ENCODE measurements at places on chromosomes 1 and 21.

GRCh38 chr1:59418363-59419144, 121.7 kb downstream of the FGGY start:
- DNase-seq, result no peak

GRCh38 chr21:27173053-27173452, 206.2 kb upstream of the ADAMTS5 start:
- DNase-seq, result no peak

GRCh38 chr1:10178597-10179405, 31.6 kb upstream of the KIF1B start:
- DNase-seq, result no peak

- no peak for DNase-seq
Observed at GRCh38 chr21:28885853-28886177, 106.9 kb downstream of the LTN1 start.

GRCh38 chr1:37893673-37894072, 34.3 kb upstream of the MTF1 start:
- DNase-seq, result no peak

DNA sequence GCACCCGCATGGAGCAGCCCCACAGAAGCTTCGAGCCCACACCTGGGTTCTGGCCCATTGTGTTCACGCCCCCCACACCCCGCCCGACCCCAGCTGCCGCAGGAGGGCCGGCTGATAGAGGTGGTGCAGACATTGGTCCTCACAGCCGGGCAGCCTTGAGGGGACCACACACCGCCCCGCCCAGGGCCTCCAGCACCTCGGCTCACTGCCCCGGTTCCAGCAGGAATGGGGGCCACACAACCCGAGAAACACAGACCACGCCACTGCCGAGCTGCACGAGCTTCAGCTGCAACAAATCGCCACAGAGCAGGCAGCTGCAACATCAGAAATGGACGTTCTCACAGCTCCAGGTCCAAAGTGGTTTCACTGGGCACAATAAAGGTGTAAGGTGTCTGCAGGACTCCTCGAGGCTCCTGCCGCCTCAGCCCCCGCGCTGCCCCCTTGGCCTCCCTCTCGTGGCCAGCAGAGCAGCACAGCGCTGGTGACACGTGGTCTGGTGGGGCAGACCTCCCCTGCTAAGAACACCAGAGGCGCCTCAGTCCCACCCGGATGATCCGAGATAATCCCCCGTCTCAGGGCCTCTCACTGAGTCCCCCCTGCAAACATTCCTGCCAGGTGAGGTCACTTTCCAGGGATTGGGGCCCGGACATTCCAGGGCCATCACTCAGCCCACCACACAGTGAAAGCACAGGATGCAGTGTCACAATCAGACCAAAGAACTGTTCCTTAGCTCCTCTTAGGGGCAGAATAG, 62.3 kb upstream of the ADARB1 start:
- DNase-seq, result peak; percentile 8

DNA sequence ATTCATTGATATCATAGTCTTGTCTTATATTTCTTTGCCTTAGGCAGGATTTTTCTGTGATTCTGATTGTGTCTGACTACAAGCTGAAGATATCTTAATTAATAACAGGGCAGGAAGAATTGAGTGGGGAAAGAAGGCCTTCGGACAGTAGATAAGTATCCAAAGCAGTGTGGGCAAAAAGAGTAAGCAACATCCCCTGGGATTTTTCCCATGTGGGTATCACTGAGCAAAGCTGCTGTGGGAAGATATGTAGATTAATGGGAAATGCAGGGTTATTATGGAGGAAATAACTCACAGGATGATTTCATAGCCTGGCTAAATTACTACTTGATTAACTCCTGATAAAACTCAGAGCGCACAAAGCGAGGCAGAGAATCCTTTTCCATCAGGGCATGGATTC, 55.7 kb downstream of the RGS5 start:
- no peak for DNase-seq

GRCh38 chr1:93699049-93699384, 17.4 kb upstream of the BCAR3 start:
- DNase-seq, result no peak

GRCh38 chr1:99137554-99138206, 126.6 kb upstream of the PLPPR4 start:
- DNase-seq, result no peak

DNA sequence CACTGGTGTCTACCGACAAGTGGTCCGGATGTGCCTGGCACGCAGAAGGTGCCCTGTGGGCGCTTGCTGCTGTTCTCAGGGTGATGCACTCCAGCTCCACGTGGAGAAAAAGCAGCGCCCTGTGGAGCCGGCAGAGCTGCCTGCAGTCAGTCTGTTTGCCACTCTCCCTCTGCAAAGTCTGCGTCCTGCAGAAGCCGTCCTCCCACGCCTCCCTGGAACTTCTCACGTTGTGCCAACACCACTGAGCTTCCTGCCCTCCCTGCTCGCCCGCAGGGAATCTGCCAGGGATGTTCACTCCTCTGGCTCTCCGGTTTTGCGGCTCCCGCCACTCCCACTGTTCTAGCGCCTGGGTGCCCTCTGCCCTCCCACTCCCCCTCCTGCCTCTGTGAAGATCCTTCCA, 19.8 kb upstream of the UBXN10 start:
- DNase-seq, result no peak

DNA sequence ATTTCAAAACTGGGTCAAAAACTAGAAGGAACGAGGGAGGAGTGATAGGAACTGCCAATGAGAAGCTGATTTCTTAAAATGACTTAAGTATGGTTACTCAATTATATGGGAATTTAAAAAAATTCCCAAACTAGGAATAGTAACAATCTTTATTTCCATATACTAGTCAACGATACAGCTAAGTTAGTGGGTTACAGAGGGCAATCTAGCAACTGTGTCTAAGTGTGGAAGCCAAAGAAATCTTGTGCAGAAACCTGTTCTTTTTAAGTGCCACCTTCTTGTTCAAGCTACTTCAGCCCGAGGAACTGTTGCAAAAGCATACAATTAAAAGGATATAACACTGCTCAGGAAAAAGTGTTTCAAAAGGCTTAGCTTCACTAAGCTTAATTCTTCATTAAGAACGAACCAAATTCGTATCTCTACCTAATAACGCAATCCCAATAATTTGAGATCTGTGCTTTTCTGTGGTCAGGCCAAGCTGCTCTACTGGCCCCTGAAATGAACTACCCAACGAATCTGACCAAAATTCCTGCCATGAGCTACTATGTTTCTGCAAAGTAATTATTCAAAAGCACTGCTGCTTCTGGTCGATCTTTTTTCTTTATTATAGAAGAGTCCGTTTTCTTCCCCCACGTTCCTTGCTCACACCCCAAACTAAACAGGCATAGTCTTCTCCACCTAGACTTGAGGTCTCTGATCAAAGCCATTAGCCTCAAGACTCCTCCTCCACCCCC, 1.8 kb downstream of the USP24 start:
- DNase-seq, result no peak

DNA sequence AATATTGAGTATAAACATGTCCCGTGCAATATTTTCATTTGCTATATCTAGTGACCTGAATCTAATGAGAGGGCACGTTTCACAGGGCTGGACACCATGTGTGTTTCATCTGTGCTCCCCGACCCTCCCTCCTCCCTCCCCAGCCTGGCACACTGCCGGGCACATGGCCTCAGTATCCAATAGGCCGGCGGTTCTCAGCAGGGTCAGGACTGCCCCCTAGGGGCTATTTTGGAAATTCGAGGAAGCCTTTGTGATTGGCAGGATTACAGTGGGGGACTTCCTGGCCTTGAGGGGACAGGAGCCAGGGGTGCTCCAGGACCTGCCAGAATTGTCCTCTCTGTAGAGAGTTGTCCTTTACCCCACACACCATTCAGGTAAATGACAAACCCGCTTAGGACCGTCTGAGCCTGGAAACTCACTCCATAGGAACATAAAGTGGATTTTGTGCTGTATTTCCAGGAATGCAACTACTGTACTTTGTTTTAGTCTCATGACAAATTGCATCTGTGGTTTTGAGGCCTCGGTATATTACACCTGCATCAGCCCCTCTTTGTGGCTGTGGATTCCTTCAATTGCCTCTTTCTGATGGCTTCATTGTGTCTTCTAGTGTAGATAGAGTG, 109.5 kb upstream of the SIM2 start:
- no peak for DNase-seq

DNA sequence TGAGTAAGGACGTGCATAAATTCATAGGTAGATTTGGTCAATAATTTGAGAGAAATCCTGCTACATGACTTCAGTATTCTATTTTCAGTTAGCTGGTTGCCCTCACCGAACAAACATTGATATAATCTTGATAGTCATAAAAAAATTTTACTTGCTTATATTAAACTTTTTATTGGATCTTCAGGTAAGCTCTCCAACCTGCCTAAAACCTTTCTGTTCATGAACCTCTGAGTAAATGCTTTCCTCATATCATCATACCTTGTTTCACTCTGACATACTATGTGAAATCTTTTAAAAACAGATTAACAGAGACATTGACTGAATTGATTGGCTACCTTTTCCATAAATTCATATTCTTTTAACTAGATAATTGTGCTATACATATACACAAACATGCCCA, 299.0 kb downstream of the NCAM2 start:
- DNase-seq, result no peak

GRCh38 chr1:117559139-117559538, 46.7 kb upstream of the TENT5C start:
- DNase-seq, result no peak

- no peak for DNase-seq
Observed at GRCh38 chr21:44650265-44650972, 4.0 kb downstream of the KRTAP12-4 start.

DNA sequence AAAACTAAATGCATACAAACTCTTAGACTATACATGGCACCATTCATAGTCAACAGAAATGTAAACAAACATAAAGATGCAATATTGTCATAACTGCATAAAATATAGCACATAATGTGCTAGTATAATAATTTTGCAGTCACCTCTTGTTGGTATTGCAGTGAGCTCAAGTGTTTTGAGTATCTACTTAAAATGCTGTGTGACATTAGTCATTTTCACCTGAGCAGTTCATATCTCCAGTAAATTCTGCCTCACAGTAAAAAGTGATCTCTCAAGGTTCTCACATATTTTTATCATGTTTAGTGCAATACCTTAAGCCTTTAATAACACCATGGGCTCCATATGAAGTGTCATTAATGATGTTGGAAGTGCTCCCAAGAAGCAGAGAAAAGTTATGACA, 29.6 kb upstream of the FMO2 start:
- no peak for DNase-seq

- DNase-seq, result no peak
Observed at GRCh38 chr1:88581703-88582102, 102.4 kb upstream of the PKN2 start.

GRCh38 chr21:25904044-25904695, 169.4 kb downstream of the GABPA start:
- no peak for DNase-seq

DNA sequence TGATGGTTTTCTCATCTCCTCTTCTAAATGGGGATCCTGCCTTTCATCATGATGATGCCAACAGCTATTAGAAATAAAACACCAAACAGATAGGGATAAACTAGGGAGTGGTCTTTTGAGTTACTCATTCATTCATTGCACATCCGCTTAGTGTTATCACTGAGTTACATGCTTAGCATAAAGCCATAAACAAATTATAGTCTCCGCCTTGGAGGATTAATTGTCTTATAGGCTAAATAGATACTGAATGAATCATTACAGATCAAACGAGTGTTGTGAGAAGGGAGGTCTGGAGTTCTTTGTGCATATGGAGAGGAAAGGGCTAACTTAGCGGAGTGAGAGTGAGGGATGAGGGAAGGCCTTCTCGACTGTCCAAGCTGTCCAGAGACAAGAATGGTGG, 19.8 kb upstream of the GUCA2B start:
- no peak for DNase-seq

DNA sequence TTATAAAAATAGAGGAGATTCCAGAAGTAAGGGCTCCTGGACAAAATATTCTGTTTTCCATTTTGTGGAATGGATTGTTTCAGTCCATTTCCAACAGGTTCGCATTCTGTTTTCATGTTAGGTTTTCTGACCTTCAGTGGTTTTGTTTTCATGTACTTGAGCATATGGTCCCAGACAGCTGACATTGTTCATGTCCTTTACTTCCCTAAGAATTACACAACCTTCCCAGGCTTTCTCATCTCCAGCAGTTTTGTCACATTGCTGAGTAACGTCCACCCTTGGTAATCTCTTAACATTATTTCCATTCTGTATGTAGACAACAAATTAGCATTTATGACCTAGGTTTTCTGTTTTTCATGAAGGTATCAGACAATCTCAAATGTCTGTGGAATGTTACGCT, 21.0 kb upstream of the ERRFI1 start:
- DNase-seq, result no peak

DNA sequence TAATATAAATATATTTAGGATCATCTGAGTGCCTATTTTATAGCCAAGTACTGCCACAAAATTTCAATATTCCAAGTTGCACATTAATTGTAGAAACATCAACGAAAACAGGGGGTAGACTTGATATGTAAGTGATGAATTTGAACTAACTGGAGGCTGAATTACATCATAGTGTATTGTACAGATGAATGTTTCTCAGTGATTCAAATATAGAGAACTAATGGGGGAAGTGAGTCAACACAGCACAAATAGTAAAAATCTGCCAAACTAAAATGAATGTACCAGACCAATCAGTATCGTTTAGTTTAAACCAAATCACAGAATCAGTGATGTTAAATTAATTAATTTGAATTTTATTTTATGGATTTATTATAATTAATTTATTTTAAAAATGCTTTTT, 42.8 kb downstream of the RTCA start:
- DNase-seq, result no peak

- DNase-seq, result no peak
Observed at GRCh38 chr1:247639381-247639981, 34.1 kb downstream of the OR2G3 start.

DNA sequence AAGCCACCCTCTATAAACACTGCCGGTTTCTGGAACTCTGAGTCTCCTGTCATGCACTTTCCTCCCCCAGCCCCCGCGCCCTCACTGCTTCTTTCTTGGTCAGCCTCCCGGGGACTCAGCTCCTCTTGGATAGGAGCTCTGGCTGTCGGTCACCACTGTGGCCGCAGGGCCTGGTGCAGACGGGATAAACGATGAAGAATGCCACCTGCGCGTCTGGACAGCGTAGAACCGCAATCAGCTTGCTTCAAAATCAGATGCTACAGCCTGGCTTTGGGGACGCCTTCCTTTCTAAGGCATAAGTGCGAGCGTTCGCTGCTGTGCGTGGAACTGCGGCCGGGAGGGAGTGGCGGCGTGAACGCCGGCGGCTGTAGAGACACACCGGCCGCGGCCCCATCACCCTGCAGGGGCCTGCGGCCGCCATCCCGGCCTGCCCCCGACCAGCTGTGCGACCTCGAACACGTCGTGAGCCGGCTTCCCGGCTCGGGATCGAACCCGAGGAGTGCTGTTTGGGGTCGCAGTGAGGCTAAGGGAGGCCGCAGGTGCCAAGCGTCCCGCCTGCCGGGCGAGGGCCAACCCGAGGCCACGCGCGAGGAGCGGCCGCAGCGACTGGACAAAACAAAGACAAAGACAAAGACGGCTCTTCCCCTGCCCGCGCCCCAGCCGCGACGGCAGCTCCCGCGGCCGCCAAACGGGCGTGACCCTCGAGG, 688 bp downstream of the PTTG1IP start:
- DNase-seq, result no peak

Measured in epithelial cell of prostate (primary cell).